ENCODE measurements at places on chromosomes 11 and 22.

- peak; percentile 69 for DNase-seq
These were observed 9.4 kb downstream of the PGM2L1 start for GRCh38 chr11:74388678-74389327.

DNA sequence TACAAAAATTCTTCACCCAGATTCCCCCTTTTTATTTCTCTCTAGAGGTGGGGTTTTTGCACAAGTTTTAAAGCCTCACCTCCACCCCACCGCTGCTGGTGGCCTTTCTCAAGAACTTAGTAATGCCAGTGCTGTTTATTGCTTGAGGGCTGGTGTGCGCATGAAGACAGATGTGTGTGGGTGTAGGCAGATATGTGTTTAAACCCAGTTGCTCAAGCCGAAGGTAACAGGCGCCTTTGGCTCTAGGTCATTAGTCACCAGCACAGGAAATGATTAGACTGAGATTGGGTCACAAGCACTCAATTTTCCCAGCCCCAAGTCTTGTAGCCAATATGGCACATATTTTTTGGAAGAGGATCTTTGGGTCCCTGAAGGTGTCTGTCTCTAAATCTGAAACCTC is 2.7 kb upstream of the CLMP start:
- DNase-seq, result peak; percentile 98

- DNase-seq, result no peak
These were observed 723 bp downstream of the FOXRED2 start for GRCh38 chr22:36505998-36506635.

- no peak for DNase-seq
These were observed 9.0 kb downstream of the GNAZ start for GRCh38 chr22:23079240-23079768.

DNA sequence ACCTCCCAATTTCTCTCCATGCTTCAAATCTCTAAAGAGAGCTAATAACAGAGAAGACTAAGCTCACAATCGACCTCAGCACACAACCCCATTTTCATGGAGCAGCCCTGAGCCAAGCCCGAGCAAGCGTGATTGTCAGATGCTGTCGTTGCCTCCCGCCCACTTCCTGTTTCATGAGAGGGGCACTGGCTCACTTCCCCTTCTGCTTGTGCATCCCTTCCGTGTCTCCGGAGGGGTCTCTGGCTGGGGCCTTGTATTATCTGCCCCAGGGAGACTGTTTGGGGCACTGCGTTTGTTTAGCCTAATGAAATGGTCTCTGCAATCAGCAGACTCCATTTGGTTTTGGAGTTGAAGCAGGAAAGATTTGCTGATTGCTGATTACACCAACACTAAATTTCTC is 181.3 kb upstream of the SEZ6L start:
- no peak for DNase-seq

- no peak for DNase-seq
These were observed 48.6 kb downstream of the EHF start for GRCh38 chr11:34669458-34669857.

- DNase-seq, result no peak
These were observed 401.3 kb downstream of the LRRC4C start for GRCh38 chr11:41058138-41058537.

- peak; percentile 81 for DNase-seq
These were observed 118.1 kb downstream of the BBOX1 start for GRCh38 chr11:27158456-27159334.

GRCh38 chr11:72722050-72722748 is 30.0 kb downstream of the ARAP1 start:
- DNase-seq, result peak; percentile 86

GRCh38 chr22:36586271-36586670 is 57.3 kb upstream of the EIF3D start:
- no peak for DNase-seq

- no peak for DNase-seq
These were observed 2.6 kb downstream of the PHOX2A start for GRCh38 chr11:72241291-72241781.

- DNase-seq, result peak; percentile 47
These were observed 17.3 kb upstream of the EIF3D start for GRCh38 chr22:36546092-36546804.

DNA sequence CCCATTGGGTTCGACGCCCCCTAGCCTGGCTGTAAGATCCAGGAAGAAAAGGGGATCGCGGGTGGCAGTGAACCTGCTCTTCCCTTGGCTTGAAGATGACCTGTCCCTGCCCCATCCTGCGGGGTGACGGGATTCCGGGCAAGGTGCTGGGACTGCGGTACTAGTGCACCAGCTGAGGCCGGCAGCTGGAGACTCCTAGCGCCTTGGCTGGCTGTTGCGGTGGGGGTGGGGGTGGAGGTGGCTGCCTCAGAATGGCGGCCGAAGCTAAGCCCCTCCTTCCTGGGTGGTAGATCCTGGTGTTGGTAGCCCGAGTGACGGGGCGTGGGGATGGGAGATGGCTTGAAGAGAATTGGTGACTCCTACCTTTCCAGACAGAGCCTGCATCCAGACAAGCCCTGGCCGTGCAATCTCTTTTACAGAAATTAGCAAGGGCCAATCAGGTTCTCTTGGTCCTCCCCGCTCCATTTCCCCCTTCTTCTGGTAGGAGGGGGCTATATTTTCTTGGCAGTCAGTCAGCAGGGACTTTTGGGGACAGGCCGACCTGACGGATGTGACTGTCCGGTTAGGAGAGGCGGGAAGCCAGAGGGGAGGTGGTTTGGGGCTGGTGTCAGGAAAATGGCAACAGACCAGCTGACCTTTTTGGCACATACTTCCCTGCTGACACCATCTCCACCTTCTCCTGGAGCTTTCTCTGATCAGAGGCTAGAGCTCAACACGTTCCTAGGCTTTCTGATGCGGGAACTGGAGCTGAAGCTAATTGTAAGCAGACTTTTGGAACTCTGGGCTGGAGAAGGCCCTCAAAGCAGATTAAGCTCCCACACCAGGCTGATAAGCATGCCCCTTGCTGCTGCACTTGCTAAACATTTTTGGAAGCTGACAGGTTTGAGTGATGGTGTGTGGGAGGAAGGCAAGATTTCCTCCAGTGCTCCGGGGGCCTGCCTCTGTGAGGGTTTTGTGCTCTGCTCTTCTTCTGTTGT is 2.0 kb downstream of the NAV2 start:
- DNase-seq, result no peak

DNA sequence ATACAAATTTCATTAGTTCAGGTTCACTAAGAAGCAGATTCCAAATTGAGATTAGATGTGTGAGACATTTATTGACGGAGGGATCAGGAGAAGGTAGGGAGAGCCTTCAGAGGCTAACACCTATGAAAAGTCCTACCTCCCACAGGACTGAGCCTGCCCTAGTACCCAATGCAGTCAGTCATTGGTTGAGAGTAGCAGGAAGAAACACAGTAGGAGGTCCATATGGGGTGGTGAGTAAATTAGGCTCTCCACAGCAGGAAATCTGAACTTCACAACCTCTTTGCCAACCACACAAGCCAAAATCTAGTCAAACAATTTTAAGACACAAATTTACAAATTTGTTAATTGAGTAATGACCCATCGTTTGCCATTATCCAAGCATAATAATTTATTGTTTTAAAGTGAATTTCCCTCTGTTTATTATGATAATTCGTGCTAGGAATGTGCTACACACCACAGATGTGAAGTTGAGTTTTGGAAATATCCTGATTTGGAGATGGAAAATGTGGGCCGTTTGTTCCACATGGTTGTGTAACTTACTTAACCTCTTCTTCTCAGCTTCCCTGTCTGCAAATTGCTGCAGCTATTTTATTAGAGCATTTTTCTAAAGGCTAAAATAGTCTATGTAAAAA is 542.1 kb downstream of the ETS1 start:
- no peak for DNase-seq

DNA sequence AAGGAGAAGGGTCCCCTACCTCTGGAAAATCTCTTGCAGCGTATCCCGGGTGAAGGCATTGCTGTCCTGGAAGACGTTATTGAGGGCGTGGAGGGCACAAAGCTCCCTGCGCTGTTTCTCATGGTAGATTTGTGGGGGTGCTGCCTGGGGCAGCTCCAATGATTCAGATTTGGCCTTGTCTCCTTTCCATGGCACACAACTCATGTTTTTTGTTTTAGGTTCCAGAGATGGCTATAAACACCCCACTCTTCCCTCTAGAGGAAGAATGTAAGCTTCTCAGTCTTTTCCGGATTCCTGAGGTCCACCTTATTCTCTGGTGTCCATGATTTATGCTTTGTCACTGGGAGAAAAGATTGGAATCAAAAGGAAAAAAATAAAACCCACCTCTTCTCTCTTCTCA is 959 bp downstream of the JOSD1 start:
- DNase-seq, result peak; percentile 39

DNA sequence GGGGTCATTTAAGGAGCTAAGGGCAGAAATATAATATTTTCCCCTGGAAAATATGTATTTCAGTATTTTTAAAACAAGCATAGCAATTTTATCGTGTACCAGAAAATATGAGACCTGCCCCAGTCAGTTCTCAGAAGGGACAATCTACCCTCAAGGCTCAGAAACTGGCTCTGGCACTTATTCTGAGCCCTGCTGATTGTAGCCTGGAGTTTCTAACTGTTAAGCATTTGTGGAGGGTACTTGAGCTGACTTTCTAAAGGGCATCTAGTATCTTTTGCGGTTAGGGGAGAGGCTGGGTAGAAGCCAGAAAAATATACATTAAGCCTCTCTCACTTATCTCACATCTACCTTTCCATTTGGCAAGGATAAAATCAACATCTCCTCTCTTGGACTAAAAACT is 71.3 kb upstream of the FSHB start:
- no peak for DNase-seq

GRCh38 chr11:132256528-132257279 is 886.3 kb downstream of the NTM start:
- DNase-seq, result no peak

GRCh38 chr11:131664293-131664692 is 293.9 kb downstream of the NTM start:
- DNase-seq, result no peak

DNA sequence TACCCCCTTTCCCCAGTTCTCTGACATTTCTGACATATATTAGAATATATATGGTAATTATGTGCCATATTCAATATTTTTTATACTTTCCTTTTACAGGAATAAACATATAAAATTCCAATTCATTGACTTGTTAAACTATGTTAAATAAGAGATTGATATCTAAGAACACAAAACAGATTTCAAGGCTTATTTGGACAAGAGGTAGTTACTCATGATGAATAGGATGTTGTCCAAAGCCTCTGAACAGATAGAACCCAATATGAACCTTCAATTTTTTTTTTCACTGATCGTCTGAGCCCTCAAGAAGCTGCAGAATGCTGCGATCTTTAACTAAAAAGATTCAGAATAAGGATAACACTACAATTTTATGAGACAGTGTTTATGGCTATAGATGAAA is 340.3 kb downstream of the LUZP2 start:
- DNase-seq, result no peak

DNA sequence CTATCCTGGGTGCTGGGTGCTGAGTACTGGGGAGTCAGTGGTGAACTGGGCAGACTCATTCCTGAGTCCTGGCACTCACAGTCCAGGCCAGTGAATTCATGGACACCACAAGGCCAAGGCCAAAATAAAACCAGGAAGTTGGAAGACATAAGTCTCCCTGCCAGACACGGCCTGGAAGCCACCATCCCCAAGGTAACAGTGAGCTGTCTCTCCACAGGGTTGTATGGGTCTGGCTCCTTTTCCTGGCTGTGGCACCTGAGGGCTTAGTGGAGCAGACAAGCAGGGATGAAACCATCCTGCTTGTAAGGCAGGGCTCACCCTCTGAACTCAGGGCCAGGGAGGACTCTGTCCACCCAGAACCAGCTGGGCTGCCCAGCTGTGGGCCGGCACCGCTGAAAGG is 54.7 kb upstream of the ALX4 start:
- DNase-seq, result no peak

DNA sequence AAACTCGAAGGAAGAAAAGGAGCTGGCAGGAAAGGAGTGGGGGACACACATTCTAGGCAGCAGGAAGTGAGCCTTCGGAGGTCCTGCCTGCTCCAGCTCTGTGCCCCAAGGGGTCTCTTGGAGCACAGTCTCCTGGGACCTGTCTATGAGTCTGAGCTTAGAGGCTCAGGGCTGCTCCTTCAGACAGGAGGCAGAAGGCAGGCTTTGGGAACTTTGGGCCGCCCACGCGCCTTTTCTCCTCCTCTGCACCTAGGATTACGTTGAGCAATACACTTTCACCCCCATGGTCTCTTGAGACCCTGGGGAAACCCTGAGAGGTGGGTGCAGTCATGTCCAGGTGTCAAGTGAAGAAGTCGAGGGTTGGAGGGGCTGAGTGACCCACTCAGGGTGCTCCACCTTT is 965 bp downstream of the TCN2 start:
- no peak for DNase-seq

GRCh38 chr11:10809373-10810160 is 841 bp upstream of the EIF4G2 start:
- peak; percentile 56 for DNase-seq

GRCh38 chr11:8192016-8192895 is 23.4 kb upstream of the RIC3 start:
- peak; percentile 75 for DNase-seq

DNA sequence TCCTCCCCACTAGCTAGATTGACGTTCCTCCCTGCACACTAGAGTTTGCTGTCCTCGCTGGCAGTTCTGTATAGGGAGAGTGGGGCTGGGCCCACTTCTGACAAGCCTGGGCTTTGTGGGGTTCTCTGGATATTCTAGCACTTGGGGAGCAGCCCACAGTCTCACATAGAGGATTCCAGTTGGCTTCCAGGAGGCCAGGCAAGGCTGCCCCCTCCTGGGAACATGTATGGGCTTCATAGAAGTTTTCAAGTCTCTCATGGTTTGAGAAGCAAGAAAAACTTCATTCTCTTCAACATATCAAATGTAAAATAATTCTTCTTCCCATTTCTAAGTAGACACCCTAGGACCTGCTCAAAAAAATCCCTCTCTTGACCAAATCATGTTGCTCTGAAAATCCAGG is 87.5 kb downstream of the NAV2 start:
- no peak for DNase-seq

Data from epithelial cell of esophagus (primary cell).